NCI-H774 (cell line): ENCODE measurements at places on chromosomes 2 and 18.

GRCh38 chr2:43183743-43184142 lies 42.7 kb downstream of the ZFP36L2 start:
- no peak for DNase-seq

DNA sequence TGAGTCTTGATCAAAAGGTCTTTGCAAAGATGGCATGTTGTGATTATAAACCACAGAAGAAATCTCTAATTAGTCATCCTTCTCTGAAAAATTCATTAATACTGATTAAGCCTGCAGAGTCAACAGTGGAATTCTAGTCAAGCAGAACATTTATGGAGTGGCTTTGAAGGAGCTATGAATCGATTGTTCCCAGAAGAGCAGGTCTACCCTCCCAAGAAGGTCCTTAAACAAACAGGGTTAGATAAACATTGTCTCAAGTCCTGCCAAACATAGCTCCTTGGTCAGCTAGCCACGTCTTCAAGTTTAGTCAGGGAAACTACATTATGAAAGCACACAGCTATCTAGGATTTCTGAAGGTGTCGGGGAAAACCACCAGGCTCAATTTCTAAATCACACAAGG lies 88.9 kb downstream of the ITGA4 start:
- DNase-seq = no peak

DNA sequence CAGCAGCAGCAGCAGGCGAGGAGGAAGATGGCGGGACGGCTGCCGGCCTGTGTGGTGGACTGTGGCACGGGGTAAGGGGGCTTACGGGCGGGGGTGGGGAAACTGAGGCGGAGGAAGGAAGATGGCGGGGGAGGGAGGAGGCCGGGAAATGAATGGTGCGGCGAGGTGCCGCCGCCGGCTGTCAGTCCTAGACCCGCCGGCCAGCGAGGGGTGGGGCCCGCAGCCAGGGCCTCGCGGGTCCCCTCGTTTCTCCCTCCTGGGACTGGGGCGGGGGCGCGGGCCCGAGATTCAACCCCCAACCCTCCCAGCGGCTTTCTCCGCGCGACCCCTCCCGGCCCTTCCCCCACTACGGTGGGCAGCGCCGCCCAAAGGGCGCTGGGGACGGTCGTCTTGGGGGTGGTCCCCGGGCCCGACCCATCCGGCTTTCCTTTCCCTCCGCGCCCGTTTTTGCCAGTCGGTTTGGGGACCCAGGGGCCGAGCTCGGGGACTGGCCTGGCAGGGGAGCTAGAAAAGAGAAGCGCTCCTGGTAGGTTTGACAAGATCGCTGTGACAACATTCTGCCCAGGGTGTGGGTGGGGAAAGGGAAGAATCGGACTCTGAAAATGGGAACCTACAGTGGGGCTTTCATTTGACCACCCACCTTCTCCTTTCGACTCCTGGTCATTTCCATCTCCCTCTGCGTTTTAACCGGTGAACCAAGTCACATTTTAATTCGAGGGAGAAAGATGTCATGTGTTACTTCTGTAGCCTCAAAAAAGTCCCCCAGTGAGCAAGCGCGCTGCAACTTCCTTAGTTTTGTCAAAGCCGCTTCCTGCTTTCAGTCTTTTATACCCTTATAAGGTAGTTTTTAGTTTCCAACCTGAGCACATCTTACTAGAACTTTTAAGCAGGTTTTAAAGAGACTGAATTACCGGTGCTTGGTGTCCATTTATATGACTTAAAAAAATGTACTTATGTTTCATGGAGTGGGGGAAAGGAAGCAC lies 655 bp downstream of the ACTR3 start:
- peak; percentile 12 for DNase-seq

DNA sequence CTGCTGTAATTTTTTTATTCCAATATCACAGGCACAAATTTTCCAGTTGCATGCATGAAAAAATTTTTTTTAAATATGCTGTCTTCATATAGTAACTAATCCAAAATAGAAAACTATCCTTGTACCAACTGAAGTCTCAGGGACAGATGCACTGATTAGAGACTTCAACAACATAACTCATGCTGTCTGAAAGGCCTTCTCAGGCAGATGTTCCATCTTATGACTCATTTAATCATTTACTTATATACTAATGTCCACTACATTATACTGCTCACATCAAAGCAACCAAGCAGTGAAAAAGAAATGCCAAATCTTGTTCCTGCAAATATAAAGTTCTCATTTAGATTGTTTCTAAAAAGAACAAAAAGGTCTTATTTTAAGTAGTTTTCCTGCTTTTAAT lies 53.1 kb downstream of the OLA1 start:
- no peak for DNase-seq

GRCh38 chr2:196315388-196316049 lies 144.1 kb upstream of the STK17B start:
- DNase-seq = no peak

DNA sequence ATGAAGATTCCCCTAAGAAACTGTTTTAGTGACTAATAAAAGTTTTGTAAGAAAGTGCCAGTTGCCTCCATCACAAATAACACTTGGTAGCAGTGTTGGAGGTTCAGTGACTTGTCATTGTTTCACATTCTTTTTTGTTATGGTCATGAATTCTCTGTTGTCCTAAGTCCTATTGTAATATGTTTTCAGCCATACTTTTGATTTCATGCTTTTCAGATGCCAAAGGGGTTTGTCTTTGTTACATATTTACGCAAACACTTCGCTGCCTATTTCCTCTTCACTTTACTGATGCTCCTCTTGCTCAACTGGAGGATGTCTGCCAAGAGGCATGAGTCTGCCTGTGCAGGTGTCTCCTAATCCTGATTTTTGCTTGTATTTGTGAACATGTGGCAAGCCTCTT lies 66.6 kb downstream of the PHLPP1 start:
- no peak for DNase-seq

DNA sequence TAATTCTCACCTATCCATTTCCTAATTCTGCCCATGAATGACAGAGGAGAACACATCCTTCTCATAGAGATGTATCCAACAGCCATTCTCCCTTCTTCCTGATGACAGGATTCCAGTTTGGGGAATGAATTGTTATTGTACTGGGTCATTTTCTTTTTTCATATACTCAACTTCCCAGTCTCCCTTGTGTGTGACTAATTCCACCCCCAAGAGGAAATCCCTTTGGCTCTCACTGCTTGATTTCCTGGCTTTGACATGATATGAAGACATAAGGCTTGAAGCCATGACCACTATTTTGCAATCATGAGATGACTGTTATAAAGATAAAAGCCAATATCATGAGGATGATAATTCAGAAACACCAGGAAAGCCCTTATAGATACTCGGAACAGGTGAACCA lies 384.7 kb upstream of the ACVR2A start:
- DNase-seq = no peak

GRCh38 chr2:33137331-33137730 lies 190.6 kb downstream of the LTBP1 start:
- DNase-seq = no peak

DNA sequence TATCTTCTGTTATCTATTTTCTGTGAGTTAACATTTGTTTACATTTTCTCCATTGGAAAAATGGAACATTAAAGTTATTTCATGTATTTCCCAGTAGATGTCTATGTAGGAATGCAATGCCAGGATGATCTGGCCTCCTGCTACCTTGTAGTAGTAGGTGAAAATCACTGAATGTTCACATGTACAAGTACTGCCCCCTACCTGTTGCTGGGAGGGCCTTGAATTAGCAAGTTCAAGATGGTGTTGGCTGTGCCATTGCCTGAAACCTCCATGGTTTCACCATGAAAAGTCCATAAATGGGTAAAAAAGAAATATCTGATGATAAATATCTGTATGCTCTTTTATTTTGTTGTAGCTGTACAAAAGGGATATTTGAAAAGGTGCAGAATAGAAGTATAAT lies 30.7 kb downstream of the XRCC5 start:
- no peak for DNase-seq

- no peak for DNase-seq
Observed at GRCh38 chr18:22179174-22179573, 9.8 kb downstream of the GATA6 start.

DNA sequence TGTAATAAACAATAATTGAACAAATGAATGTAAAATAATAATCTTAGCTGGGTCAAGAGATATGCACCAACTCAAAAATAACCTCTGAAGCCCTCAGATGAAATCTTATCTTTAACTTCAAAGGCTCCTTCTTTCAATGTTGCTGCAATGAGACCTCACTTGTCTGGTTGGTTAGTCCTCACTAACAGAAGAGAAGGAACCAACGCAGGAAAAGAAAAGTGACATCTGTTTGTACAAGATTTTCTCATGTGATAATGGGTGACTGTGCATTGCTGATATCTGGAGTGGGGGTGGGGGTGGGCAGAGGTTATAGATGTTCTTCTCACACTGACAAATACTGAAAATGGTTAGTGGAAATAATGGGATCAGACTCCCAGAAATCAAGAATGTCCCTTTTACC lies 2.6 kb downstream of the SCN7A start:
- no peak for DNase-seq

GRCh38 chr2:177756336-177756735 lies 316.2 kb downstream of the PDE11A start:
- DNase-seq = no peak

DNA sequence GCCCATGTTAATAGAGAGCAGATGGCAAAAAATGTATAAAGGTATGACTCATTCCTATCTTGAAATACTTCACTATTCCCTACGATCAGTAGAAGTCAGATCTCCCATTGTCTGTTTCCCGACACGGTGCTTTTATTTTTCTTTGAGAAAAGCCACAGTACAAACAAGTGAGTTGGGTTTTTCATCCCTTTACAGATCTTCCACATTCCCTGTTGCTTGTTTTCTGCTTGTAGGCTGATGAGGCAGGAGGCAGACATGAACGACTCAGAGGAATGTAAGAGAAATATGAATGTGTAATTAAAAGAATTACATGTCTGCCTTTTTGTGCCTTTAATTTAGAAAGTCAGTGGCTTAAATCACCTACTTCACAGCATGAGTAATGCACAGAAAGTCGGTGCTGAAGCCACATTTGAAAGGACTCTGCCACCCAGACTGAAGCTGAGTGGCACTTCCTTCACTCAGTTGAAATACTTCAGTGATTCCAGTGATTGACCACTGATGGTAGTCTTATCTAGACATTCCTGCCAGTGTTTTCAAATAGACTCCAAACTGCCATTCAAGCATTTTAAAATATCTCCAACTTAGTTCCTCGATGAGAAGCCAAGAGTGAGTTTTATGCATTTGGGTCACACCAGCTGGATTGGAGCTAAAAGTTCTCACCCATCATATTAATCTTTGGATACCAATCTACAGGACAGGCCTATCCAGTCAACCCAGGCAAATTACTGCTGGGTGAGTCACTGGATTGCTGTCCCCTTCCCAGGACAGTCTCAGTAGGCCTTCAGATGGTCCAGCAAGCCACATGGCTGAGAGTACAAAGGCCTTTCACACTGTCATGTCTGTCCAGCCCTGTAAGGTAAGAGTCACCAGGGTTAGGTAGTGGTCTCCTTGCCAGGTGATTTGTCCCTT lies 79.0 kb downstream of the COLEC12 start:
- DNase-seq = no peak

DNA sequence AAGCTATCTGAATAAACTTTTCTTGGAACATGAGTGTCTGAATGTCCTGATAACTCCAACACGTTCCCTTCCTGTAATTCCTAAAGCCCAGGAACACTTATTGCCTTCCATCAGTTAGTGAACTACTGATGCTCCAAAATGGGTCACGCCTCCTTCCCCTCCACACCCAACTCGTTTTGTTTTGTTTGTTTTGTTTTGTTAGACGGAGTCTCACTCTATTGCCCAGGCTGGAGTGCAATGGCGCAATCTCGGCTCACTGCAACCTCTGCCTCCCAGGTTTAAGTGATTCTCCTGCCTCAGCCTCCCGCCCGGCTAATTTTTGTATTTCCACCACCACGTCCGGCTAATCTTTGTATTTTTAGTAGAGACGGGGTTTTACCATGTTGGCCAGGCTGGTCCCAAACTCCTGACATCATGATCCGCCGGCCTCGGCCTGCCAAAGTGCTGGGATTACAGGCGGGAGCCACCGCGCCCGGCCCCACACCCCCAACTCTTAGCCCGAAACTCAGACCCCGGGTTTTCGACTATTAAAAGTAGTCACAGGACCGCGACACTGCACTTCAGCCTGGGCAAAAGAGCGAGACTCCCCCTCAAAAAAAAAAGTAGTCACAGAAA lies 774 bp downstream of the IER3IP1 start:
- DNase-seq = no peak

DNA sequence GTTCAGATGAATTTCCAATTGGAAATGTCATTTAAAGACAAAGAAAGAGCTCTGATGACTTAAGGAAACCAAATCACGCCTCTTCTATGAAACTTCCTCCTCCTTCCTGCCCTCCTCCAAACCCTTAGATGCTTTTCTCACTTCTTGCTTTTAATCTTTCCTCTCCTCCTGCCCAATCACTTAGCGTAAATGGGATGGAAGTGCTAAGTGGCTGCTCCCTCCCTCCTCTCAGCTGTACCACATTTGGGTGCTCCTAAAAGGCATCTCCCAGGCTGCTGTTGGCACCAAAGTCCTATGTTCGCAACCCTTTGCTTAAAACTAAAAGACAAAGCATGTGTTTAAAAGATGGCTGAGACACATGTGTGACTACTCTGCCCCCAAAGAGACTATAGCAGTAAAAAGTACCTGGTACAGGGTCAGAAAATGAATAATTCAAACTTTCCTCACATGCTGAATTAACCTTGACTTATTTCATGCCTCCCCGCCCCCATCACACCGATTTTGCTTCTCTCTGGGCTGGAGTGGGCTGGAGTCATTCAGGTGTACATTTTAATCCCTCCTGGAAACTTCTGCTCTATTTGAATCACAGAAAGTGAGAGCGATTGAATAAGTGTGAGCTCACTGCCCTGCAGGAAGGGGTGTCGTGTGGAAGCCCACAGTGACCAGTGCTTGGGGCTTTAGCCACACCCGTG lies 59.2 kb upstream of the KLF7 start:
- no peak for DNase-seq

- DNase-seq = no peak
Observed at GRCh38 chr2:108266218-108266617, 22.5 kb upstream of the SULT1C2 start.

- no peak for DNase-seq
Observed at GRCh38 chr2:33532966-33533365, 56.5 kb downstream of the RASGRP3 start.

DNA sequence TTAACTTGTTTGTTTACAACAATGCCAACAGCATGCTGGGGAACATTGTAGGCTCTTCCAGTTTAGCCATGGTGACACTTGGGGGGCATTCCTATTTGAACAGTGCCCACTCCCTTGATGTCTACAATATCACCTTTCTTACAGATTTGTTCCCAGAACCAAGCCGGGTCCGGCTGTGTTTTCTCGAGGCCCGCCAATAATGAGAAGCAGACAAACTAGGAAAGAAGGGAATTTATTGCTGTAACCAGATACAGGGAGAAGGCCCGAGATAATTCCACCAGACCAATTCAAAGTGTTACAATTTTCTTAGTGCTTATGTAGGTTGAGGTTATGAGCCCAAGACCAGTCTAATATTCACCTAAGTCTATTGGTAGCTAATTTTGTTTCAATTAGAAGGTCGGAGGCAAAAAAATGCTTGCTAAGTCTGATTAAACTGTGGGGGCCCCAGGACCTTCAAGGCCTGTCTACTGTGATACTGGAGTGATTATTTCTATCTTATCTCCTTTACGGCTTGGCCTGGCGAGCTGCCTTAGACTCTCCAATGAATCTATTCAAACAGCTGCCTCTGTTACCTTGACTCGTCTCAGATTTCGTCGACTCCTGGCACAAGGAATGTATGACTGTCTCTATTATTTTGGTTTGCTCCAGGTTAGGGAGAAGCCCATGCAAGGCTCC lies 59.1 kb upstream of the PSME4 start:
- DNase-seq = no peak

GRCh38 chr2:41954304-41955291 lies 93.2 kb upstream of the PKDCC start:
- no peak for DNase-seq
